ENCODE measurements at places on chromosomes 13 and 19.

- no peak for DNase-seq
These were observed 18.2 kb upstream of the ZNF543 start for GRCh38 chr19:57302020-57302465.

DNA sequence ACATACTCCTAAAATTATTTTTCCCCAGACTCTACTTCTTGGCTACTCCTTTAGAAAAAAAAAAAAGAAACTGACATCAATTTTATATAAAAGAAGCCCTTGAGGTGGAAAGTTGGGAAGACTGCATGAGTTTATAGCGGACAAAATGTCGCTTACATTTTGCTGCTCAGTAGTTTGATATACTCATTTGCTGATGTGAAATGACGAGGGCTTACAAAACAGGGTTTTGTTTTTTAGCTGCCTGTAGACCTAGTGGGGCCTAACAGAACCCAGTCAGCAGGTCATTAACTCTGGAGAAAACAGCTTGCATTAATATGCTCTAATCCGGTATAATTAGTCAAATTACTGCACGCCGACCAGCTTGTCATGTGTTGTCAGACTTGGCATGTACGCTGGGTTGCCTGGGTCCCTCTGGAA, 37.6 kb upstream of the MAB21L1 start:
- DNase-seq = no peak

- DNase-seq = no peak
These were observed 3.7 kb upstream of the CREB3L3 start for GRCh38 chr19:4149518-4150288.

DNA sequence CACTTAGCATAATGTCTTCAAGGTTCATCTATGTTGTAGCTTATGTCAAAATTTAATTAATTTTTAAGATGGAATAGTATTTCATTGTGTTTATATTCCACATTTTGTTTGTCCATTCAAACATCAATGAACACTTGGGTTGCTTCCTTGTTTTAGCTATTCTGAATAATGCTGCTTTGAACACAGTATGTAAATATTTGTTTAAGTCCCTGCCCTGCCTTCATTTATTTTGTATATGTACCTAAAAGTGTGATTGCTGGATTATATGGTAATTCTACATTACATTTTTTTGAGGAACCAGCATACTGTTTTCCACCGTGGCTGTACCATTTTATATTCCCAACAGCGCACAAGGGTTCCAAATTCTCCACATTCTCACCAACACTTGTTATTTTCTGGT, 17.6 kb upstream of the SUCLA2 start:
- DNase-seq = no peak

- peak; percentile 25 for DNase-seq
These were observed 2494.9 kb upstream of the PCDH20 start for GRCh38 chr13:63910511-63910910.

DNA sequence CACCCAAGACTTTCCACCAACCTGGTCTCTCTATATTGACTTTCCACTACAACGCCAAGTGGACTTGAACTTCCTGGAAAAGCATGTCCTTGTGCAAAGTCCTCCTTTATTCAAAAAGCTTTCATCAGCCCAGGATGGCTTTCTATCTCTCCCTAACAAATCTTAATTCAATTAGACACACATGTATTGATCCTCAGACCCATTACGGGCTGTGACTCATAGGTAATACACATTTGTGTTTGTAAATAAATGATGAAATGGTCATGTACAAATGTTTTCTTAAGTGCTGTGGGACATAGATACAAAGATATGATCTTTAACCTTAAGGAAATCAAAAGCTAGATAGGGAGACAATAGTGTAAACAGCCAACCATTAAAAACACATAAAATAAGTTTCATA, 1189.7 kb downstream of the EFNB2 start:
- DNase-seq = no peak

GRCh38 chr19:3254520-3254919, 30.1 kb downstream of the CELF5 start:
- DNase-seq = no peak

DNA sequence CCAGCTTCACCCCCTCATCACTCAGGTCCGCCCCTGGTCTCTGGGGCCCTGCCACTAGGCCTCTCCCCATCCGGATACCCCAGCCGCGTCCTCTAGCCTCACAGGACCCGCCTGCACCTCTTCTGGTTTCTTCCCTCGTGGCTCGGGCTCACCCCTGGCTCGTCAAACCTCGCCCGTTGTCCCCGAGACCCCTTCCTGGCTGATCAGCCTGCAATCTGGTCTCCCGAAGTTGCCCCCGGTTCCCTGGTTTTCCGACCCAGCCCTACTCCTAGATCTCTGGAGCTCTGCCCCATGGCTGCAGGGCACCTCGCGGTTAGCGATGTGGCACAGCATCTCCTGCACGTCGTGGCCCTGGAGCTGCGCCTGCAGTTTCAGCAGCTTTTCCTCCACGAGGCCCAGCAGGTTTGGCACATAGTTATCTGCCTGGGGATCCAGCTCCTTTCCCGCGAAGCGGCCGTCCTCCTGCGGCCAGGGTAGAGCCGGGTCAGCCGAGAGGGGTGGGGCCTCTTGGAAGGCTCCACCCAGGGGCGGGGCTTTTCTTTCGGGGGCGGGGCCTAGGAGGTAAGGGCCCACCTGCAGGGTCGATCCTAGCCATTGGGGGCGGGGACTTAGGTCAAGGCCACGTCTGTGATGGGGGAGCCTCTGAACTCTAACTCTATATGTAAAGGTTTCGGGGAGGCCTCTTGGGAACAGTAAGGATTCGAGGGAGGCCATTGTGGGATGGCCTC, 2.4 kb upstream of the RGL3 start:
- peak; percentile 42 for DNase-seq

GRCh38 chr13:50208826-50209335, 193.6 kb downstream of the KCNRG start:
- DNase-seq = peak; percentile 56

- DNase-seq = no peak
These were observed 51.5 kb downstream of the BICRA start for GRCh38 chr19:47660435-47660832.

DNA sequence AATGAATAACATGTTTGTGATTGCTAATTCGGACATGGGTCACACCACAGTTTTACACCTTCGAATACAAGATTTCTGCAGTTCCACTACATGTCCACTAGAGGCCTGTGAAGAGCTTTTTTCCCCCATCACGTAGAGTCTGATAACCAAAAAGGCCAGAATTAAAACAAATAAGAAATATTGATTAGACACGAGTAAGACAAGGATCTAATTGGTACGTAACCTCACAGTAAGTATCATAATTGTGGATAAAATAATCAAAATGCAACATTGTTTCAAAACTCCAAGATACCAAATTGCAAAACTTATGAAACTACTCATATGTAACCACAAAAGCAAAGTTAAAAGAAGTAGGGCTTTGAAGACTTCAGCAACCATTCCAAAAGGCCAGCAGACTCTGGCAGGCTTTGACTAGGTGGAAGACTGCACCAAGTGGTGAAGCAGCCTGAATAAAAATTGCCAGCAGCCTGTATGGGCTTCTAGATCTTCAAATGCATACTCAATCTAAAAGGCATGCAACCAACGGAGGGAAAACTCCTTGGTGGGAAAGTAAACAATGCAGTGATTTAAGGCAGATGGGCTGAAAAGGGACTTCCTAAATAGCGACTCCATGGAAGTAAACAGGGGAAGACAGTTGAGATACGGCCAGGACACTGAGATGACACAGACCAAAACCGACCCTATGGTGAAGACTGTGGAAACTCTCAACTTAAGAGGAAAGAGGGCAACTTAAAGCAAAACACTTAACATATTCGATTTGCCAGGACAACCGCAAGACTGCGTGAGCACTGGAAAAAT, 56.7 kb downstream of the STARD13 start:
- peak; percentile 50 for DNase-seq

DNA sequence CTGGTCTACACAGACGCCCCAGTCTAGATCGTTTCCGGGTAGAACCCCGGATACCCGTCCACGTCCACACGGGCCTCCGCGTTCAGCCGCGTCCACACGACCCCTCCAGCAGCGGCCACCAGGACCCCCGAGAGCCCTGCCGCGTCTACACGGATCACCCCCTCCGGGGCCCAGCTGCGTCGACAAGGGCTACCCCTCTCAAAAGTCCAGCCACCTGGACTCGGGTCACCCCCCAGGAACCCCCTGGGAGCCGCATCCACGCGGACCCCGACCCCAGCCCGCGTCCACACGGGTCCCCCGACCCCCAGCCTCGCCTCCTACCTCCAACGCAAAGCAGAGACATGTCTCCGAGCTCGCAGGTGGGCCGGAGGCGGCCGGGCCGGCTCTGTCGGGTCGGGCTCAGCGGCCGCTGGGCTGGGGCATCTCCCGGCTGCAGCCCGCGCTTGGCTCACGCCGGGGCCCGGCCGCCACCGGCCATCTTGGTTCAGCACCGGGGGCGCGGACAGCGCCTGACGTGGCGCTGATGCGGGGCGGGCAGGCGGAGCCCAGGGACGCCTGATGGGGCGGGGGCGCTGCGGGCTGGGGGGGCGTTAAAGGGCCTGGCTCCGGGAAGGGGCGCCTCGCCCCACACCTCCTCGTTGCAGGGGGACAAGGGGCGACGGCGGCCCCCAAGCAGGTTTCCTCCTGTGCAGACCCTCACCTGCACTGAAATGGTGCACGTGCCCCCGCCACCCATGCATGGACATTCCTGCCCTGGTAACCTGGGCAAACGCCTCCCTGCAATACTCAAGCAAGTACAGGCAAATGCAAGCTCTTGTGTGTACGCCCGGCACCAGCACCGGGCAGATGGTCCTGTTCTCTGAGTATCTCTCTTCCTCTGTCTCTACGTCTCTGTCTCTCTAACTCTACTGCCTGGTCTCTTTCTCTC, at the start of gene UNC13A:
UNC13A (minus strand) TSS at position 498 of the 928 bp plus-strand sequence; CDS start at position 343, 155 bp downstream.
- peak; percentile 75 for DNase-seq

GRCh38 chr13:73616861-73617260, 517.3 kb downstream of the KLF12 start:
- peak; percentile 84 for DNase-seq

DNA sequence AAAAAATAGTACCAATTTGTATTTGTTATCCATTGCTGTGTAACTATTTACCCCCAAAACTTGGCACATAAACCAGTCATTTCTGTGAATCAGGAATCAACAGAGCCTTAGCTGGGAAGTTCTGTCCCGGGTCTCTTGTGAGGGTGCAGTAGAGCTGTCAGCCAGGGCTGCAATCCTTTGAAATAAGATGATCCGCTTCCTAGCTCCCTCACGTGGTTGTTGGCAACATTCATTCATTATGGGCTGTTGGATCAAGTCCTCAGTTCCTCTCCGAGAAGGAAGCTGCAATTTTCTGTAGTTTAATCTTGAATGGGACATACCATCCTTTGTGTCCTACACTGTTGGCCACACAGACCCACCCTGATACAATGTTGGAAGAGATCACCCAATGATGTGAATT, 277.2 kb downstream of the SUCLA2 start:
- no peak for DNase-seq

GRCh38 chr19:6070207-6070681, 40.1 kb downstream of the RFX2 start:
- DNase-seq = no peak

- DNase-seq = peak; percentile 50
These were observed 96.3 kb downstream of the VWA8 start for GRCh38 chr13:41864658-41865057.

GRCh38 chr19:51003316-51003715, 1.9 kb upstream of the KLK8 start:
- DNase-seq = no peak

DNA sequence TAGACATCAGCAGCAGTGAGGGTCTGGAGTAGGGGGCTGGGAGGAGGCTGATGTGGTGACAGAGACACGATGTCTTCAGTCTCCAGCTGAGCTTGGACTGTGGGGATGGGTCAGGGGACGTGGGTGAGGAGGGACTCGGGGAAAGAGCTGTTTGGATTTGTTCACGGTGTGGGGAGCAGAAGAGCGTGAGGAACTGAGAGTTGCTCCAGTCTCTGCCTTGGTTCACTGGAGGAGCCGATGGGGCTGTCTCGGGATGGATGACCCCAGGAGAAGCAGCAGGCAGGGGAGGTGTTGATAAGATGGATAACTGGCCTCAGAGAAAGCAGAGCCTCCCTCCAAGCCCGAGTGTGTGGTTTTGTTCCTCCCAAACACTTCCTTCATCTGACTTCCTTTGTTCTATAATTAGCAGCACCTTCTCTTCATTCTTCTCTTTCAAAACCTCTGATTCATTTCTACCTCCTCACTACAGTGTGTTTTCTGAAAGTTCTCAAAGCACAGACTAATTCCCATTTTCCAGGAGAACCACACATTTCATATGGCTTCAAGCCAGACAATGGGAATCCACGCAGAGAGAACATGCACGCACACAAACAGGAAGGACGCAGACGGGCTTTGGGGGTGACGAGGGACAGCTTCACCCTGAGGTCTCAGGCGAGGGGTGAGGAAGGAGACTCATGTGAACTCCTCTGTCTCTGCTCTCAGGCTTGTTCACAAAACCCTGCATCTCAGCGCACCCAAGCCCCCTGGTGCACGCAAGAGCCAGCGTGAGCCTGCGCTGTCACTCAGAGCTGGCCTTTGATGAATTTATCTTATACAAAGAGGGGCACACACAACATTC, 18.6 kb downstream of the LAIR2 start:
- peak; percentile 42 for DNase-seq

DNA sequence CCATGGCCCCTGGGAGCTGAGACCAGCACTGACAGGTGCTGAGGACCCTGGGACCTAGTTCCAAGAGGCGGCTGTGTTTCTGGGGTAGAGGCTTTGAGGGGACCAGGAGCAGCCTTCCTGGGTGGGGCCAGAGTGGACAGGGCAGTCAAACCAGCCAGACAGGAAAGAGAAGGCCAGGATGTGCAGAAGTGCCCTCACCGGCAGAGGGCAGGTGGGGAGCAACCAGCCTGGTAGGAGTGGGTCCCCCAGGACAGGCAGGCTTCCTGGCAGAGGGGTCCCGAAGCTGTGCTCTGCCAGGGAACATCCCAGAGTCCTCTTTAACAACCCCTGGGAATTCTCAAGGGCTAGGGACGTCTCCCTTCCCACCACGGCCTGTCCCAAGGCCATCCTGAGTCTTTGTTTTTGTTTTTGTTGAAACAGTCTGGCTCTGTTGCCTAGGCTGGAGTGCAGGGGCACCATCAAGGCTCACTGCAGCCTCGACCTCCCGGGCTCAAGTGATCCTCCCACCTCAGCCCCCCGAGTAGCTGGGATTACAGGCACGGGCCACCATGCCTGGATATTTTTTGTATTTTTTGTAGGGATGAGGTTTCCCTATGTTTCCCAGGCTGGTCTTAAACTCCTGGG, 3.0 kb upstream of the HIPK4 start:
- DNase-seq = no peak

DNA sequence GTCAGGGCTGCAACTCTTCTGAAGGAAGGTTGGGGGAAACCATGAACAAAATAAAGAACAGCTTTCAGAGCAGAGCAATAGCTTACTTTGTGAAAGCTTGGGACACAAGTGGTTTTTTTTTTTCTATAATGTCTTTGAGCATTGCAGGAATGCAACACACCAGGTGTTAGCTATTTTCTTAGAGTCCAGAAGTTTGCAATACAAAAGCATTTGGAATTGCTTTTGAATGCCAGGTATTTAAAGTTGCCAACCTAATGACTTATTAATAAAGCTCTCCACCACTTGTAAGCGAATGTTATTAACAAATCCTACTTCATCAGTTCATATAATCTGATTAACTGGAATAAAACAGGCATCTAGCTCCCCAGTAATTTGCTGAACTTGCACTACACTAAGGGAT, 172.6 kb downstream of the NUFIP1 start:
- DNase-seq = no peak
